Memory B cell (primary cell): ENCODE measurements at places on chromosomes 1 and 21.

GRCh38 chr1:156089704-156090103 lies 7.4 kb upstream of the MEX3A start:
- DNase-seq, result no peak

DNA sequence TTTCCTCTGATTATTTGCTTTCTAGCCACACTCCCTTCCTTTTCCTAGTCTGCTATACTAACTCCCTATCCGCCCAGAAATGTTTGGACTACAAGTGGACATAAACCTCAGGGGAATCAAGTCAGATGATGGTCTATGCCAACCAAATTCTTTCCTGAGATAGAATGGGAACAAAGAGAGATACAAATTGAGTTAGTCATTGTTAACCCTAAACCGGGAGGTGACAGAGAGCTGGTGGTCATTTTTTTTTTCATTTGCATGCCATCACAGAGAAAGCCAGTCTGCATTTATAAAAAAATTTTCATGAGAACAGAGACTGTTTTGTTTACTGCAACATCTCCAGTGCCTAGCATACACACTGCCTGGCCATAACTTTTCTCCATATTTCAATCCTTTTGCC lies 35.0 kb downstream of the MYSM1 start:
- no peak for DNase-seq

DNA sequence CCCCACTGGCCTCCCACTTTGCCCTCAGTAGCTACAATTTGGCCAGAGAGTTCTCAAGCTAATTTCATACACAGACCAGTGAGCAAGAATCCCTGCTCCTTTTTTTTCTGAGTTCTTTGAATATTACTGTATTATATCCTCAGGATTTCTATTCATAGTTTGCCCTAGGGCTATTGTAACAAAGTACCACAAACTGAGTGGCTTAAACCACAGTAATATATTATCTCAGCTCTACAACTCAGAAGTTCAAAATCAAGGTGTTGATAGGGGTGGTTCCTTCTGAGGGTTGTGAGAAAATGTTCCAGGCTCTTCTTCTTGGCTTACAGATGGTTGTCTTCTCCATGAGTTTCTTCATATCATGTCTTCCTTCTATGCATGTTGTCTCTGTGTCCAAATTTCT lies 289.4 kb upstream of the ESRRG start:
- no peak for DNase-seq

DNA sequence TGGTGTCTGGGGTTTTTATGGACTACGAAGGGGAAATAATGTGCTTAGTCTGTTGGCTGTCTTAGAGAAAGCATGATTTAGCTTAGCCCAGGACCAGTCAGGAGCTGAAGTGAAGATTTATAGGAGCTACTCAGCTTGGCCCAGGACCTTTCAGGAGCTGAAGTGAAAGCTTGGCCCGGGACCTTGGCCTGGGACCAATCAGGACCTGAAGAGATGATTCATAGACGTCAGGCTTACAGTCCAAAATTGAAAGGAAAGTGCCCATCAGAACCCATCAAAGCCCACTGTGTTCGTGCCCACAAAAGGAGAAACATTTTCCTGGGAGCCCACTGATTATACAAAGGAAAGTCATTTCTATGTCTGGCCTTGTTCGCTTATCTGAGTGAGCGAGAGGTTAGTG lies 35.6 kb downstream of the MSTO1 start:
- DNase-seq, result no peak

DNA sequence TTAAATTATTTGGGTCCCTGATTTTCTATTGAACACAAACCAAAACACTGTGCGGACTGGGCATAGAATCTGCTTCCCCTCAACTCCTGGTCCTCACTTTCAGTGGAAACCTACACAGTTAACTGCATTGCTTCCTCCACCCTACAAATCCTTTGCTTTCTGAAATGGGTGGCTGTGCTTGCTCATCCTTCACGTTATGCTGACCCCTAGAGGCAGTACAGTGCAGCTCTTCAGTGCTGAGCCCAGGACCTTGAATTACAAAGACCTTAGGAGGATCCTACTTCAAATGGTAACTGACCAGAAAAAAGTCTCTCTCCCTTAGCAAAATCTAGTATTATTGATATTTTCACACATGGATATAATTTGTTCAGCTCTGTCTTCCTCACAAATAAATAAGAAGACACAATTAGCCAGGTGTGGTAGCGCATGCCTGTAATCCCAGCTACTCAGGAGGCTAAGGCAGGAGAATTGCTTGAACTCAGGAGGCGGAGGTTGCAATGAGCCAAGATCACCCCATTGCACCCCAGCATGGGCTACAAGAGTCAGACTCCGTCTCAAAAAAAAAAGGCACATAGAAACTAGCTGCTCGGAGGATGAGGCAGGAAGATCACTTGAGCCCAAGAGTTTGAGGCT lies 63.4 kb upstream of the L1TD1 start:
- DNase-seq, result peak; percentile 15

DNA sequence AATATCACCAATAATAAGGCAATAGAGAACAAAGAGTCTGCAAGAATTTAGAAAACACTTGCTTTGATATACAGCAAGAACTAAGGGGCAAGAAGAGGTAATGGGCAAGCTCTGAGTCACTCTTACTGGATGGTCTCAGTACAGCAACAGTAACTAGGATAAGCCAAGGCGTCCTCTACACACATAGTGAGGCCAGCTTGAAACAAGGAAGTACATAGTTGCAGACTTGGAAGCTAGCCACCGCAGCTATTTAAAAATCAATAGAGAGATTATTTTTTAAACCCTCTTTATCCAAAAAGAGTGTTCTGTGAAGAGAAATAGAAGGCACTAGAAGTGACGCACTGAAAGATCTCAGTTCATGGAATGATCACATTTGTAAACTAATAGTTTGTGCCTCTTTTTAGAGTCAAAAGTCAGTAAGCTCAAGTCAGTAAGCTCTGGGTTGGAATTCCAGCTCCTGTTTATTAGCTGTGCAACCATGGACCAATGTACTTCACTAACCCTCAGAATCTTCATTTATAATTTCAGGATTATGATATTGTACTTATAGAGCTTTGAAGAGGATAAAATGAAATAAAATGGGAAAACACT lies 118.6 kb downstream of the AKT3 start:
- DNase-seq, result no peak

DNA sequence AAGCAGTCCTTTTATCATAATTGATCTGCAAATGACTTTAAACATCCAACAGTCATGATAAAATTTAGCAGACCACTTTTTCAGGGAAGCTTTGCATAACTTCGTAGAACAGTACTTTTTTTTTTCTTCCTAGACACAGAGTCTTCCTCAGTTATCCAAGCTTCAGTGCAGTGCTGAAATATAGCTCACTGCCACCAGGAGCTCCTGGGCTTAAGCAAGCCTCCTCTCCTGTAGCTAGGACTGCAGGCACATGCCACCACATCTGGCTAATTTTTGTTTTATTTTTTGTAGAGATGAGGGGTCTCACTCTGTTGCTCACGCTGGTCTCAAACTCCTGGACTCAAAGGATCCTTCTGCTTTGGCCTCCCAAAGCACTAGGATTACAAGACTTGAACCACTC lies 3.8 kb downstream of the F13B start:
- no peak for DNase-seq

- DNase-seq, result no peak
Measured at GRCh38 chr1:182330303-182330702, 61.3 kb downstream of the GLUL start.

GRCh38 chr1:206905295-206906164 lies 8.3 kb downstream of the IL24 start:
- no peak for DNase-seq

DNA sequence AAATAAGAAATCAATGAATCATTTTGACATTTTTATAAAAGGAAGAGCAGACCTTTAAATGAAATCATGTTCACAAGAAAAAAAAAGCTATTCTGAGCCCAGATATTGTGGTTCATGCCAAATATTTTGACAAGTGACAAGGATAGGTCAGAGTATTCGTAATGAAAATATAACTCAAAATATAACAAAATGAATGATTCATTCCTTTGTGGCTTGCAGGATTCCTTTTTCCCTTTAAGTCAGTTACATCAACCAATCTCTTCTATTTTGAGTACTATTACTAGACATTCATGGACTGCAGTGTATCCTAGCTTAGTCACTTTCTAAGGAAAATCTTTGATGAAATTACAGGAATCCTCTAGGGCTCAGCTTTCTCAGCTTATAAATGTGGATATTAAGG lies 188.7 kb downstream of the COL11A1 start:
- no peak for DNase-seq

- DNase-seq, result no peak
Measured at GRCh38 chr1:99438656-99439230, 174.5 kb downstream of the PLPPR4 start.

GRCh38 chr1:246728311-246728710 lies 4.1 kb downstream of the SCCPDH start:
- no peak for DNase-seq

DNA sequence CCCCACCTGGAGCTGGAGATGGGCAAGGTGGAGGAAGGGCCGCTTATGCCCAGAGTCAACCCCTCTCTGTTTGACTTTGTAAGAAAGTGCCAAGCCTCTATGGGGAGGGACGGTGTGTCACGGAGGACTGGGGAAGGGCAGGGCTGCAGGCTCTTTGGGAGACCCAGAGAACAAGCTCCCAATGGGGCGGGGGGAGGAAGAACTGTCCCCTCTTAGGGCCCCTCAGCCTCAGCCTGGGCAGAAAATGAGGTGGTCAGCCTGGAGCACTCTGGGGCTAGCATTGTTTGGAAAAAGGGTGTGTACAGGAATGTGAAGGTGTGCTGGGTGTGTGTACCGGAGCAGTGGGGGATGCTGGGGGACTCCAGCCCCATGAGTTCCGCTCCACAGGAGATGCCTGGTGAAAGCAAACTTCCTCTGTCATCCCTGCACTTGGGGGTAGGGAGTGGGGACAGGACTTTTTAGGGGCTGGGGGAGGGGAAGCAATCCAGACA lies 1.2 kb upstream of the INAVA start:
- no peak for DNase-seq

DNA sequence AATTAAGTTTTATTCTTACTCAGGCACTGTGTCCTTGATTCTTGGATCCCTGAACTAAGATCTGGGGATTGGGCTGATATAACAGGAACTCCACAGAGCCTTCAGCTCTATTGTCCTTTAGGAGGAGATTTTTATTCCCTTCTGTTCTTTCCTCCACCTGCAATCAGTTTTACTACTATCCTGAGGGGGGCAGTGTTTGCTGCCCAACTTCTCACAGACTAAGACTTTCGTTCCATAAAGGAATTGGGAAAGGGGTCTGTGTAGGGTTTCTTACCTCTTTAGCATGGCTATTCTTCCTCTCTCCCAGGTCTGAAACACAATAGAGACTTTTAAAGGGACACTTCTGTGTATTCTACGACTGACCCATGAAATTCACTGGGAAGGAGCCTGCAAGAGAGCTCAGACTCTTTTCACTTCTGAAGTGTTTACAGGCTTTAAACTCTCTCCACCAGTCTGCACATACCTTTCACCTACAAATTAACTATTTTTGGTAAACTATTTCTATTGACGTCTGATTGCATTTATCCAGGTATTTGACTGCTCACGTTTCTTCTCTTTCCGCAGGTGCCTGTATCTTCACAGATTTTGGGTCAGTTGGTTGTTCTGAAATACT lies 103.3 kb upstream of the DEPDC1 start:
- DNase-seq, result no peak

DNA sequence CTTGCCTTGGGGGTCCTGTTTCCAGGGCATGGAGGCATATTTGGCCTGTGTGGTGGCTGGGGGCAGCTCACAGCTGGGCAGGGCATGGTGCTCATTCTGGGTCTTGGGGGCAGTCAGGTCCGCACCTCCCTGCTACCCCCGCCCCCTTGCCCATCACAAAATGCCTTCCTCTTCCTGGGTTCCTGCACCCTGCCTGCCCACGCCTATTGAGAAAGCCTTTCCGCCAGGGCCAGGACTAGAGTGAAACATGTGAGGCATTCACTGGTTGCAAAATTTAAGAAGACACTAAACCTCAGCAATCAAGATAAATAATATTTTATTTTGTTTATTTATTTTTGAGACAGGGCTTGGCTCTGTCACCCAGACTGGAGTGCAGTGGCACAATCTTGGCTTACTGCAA lies 19.7 kb downstream of the PTAFR start:
- DNase-seq, result no peak

- DNase-seq, result no peak
Measured at GRCh38 chr1:234705615-234706014, 95.6 kb upstream of the IRF2BP2 start.

- no peak for DNase-seq
Measured at GRCh38 chr1:214008791-214009422, 21.1 kb downstream of the PROX1 start.

DNA sequence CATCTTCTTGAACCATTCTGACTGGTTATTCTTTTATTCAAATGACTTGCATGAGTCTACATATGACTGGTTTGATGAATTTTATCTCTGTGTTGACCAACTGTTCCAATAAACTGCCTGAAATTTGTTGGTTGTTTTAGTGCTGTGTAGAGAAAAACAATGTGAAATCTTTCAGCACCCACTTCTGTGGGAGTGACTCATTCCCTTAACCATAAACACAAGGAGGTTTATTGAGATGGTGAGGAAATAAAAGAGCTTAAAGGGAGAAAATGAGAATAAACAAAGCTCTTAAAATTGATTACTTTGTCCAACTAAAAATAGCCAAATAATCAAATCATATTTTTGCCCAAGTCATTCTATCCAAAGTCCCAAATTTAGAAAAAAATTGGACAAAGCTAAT lies 341.1 kb downstream of the TGFB2 start:
- DNase-seq, result no peak

GRCh38 chr1:80218112-80218511 lies 1211.6 kb upstream of the ADGRL4 start:
- DNase-seq, result no peak

DNA sequence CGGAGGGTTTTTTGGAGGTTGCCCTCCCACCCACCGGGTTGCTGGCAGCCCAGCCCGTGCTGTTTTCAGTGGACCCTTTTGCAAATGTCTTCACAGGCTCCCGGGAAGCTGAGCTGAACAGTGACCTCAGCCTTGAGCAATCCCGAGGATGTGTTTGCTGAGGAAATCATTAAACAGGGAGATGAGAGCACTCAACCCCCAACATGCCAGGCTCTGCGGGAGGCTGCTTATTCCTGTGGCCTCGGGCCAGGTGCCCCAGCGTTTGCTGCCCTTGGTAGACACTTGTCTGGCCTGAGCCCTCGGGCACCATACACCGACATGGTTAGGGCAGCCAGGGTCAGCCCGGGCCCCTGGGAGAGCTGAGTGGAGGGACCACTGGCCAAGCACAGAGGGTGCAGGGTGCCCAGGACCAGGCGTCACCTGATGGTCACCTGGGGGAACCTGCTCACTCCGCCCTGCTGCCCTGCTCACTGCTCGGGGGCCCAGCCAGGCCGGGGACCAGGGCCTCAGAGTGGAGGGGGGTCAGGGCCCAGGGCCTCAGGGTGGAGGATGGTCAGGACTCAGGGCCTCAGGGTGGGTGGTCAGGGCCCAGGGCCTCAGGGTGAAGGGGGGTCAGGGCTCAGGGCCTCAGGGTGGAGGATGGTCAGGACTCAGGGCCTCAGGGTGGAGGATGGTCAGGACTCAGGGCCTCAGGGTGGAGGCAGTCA lies 42.5 kb upstream of the POFUT2 start:
- DNase-seq, result no peak

GRCh38 chr1:202134645-202135172 lies 9.8 kb downstream of the ARL8A start:
- DNase-seq, result no peak

GRCh38 chr1:23273450-23274133 lies 56.3 kb upstream of the HTR1D start:
- no peak for DNase-seq

- DNase-seq, result no peak
Measured at GRCh38 chr1:5347726-5348125, 644.5 kb downstream of the NPHP4 start.
